ENCODE measurements at places on chromosomes 7 and 10.

GRCh38 chr7:134450294-134451000, 8.5 kb downstream of the AKR1B1 start:
- DNase-seq = no peak

- no peak for DNase-seq
These were observed 45.2 kb upstream of the INSIG1 start for GRCh38 chr7:155252444-155252887.

- no peak for DNase-seq
These were observed 23.2 kb downstream of the UPF2 start for GRCh38 chr10:12019283-12019971.

GRCh38 chr7:36906448-36906847, 182.2 kb upstream of the AOAH start:
- no peak for DNase-seq

- DNase-seq = no peak
These were observed 109.3 kb upstream of the BTBD16 start for GRCh38 chr10:122161795-122162194.

DNA sequence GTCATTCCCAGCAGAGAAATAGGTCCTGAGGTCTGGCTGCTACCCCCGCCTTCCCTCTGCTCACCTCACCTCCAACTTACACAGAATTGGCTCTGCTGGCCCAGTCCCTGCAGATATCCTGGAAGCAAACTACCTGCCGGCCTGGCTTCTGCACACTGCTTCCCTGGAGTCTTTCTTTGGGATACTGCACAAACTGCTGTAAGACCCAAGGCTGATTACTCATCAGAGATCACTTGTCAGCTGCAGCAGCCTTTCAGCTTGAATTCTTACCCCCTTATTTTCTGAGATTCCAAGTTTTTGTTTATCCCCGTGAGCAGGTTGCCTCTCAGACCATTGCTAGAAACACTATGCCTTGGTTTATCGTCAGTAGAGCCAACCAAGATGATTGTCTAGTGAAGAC, 426.4 kb downstream of the PHTF2 start:
- DNase-seq = no peak

GRCh38 chr7:10632712-10633111, 341.0 kb upstream of the PHF14 start:
- DNase-seq = no peak

GRCh38 chr10:78718032-78718572, 350.7 kb upstream of the ZMIZ1 start:
- no peak for DNase-seq

GRCh38 chr10:104608091-104608828, 32.8 kb upstream of the SORCS3 start:
- DNase-seq = no peak

DNA sequence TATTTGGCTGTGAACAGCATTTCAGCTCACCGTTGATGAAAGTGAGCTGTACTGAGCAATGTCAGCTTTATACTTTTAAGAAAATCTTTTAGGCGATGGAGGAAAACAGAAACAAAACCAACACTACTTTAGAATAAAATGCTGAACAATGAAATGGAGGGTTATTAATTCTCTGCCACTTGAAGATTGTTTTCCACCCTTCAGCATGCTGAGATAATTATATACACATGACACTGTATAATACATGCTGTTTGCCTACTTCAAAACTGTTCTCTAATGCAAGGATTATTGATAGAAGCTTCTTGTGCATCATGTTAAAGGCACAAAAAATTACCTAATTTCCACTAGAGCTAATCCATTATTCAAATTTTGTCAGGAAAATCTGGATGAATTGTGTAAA, 66.8 kb downstream of the CACNA2D1 start:
- DNase-seq = no peak

DNA sequence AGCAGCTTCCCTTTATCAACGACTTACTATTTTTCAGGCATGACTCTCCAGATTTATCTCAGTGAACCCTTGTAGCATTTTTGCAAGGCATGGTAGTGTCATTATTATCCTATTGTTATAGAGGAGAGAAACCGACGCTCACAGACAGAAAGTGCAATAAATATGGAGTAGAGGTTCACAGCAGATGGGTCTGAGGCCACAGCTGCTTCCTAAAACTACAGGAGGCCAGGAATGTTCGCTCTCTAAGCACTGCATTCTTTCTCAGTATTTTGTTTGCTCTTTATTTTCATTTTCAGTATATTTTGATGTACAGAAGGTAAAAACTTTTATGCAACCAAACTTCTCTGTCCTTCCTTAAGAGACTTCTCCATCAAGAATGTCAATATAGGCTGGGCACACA, 4.5 kb upstream of the AEBP1 start:
- DNase-seq = no peak
